GM12878 (cell line): ENCODE measurements at places on chromosomes 2 and 18. TPM values are rescaled to one million over a fixed set of nuclear protein-coding genes. Genes with fewer than 3 reads are reported as not detected.

Gene GKN1
- not detected in 2 replicates for polyA plus RNA-seq

Gene KCNE4
- polyA plus RNA-seq = not detected in 2 replicates

Gene PROKR1
- not detected in 2 replicates for polyA plus RNA-seq

Gene PROC
- polyA plus RNA-seq = not detected in 2 replicates

Gene GPR35
- polyA plus RNA-seq = 0.22 and 0.32 TPM in 2 replicates

Gene LRRTM4
- 0.15 TPM in 1 of 2 replicates, not detected in the other for polyA plus RNA-seq
